Activated naive CD4-positive, alpha-beta T cell treated with Interleukin-2 at 50 U/mL for 16 hours (primary cell): ENCODE measurements at places on chromosomes 16 and 17.

DNA sequence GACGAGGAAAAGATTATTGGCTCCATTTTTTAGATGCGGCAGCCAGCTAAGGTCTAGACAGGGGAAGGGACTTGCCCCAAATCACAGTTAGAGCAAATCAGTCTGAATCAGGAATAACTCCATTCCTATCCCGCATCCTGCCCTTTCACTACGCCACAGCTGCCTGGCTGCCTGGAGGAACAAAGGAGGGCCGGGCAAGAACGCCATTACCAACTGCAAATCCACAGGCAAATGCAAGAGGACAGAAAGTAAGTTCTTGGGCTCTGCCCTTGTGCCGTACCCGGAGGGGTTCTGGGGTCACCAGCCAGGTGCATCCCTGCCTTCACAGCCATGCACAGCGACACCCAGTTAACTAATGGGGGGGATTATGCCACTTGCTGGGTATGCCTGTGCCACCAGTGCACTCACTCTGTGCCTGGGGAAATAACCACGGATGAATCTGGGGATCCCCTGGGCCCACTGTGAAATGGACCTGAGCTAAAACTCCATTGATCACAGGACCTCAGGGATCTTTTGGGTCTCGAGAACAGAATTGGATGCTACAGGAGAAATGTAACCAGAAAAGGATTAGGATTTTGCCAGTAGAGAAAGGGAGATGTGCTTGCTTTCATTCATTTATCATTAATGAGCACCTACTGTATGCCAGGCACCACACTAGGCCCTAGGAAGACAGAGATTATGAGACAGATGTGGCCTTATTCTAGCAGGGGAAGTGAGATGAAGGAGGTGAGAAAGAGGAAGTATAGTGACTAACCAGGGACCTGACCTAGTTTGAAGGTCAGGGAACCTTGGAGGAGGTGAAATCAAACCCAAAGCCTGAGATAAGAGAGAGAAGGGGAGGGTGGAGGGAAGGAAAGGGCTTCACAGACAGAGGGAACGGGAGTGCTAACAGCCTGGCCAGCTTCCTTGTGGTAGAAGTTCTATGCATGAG, 17.7 kb downstream of the BCL7C start:
- DNase-seq, result peak; percentile 20

- no peak for DNase-seq
Observed at GRCh38 chr16:60810250-60810649, 1226.0 kb downstream of the CDH8 start.

- DNase-seq, result no peak
Observed at GRCh38 chr16:47643323-47644000, 182.3 kb downstream of the PHKB start.

- no peak for DNase-seq
Observed at GRCh38 chr17:38663964-38664644, 10.7 kb downstream of the EPOP start.

GRCh38 chr17:31788956-31789355, 70.1 kb downstream of the COPRS start:
- no peak for DNase-seq

DNA sequence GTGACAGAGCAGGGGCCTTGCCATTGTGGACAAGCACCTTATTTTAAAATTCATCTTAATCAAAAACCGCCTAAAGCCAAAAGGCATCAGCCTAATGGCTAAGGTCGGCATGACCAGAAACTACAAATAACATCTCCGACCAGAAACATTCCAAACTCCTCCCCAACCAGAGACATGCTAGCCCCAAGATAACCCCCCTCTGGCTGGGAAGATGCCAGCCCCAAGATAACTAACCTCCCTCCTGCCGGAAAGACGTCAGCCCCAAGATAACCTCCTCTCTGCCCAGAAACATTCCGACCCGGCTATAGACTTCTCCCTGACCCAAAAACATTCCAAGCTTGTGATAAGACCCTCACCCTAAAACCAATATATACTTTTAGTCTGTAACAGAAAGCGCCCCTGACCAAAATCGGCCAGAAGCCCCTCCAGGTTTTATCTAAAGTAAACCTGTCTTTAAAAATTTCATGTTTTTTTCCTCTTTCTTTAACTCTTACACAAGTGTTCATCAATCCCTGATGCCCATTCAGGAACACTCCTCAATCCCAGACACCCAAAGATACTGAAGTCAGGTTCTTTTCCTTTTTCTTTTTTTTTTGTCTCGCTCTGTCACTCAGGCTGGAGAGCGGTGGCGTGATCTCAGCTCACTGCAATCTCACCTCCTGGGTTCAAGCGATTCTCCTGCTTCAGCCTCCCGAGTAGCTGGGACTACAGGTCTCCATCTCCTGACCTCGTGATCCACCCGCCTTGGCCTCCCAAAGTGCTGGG, 32.7 kb downstream of the TLE7 start:
- no peak for DNase-seq

DNA sequence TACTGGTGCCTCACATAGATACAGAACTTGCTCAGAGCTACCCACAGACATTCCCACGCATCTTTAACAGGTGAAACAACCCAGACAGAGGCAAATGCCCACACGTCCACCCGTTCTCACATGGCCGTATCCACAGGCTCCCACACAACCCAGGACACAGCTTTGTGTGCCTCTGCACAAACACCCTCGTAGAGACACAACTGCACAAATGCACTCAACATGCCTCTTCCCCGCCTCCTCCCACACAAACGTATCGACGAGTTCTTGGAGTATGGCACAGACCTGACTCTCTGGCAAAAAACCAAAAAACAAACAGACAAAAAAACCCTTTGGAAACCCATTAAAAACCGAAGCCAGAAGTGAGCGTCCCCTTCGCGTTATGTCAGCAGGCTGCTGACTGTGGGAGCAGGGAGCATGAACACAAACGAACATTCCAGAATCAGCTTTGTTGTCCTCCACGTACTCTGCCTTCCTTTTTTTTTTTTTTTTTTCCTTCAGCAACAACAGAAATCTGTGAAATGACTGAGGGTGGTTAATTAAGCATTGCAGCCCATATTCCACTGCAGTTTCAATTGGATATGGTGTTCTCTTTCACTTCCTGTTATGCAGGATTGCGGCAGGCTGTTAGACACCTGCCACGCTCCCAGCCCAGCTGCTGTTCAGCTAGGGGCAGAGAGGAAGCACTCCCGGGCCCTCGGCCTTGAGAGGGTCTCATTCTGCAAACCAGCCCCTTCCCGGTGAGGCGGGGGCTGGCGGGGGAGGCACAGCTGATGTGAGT, 313.7 kb downstream of the MAF start:
- peak; percentile 44 for DNase-seq

GRCh38 chr16:84648595-84649510, 542 bp downstream of the KLHL36 start:
- peak; percentile 55 for DNase-seq

- DNase-seq, result no peak
Observed at GRCh38 chr17:78185981-78186691, 716 bp downstream of the TK1 start.

DNA sequence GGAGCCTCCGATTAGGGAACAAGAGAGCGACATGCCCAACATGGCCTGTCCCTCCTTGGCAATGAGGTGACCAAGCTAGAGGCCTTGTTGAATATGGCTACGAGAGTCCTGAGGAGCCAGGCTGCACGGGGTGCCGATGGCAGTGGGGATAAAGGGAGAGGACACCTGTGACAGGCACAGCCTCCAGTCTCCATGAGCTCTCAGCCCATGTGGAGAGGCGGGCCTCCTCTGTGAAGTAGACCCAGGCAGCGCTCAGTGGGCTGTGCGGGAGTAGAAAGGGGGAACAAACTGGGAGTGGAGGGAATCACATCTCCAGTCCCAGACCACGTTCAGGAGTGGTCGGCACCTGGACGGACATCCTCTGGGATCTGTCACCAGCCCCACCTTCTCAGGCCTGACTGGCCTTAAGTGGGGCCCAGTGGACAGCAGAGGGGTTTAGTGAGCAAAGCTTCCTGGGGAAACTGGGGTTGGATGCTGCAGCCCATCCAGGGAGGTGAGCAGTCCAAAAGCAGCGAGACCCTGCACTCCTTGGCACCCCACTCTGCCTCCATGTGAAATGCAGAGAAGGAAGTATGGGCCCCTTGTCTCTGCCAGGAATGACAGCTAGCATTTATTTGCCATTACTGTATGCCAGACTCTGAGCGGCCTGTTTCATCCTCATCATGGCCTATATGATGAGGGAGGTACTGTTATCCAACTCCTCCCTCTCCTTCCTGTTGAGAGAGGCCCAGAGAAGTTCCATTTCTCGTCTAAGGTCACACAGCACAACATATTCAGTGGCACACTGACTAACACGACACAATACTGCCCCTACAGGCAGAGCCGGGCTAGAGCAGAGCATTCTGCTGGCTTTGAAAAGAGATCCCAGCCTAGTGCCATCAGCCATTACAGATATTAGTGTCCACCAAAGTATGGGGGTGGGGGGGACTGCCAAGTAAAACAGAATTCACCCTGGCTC, 4.5 kb upstream of the TMEM92 start:
- DNase-seq, result peak; percentile 69

DNA sequence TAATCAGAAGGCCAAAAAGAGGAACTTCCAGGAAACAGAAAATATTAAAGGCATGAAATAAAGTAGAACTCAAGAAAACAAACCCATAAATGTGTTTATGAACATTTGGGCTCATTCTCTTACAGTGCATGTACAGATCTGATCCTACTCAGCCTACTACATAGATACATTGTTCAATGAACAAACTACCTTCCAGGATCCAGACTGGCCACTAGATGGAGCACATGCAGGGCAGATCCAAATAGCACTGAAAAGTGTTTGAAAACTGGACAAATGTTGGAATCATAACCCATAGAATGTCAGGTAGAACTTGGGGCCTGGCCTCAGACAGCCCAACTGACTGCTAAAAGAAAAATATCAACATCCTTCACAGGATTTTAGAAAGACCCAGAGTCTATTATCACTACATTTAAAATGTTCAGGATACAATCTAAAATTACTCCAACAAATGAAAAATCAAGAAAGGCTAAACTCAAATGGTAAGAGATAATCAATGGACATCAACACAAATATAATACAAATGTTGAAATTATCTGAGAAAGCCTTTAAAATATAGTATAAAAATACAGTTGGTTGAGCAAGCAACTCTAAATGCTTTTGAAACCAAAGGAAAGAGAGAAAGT, 122.4 kb upstream of the NUDT7 start:
- no peak for DNase-seq

DNA sequence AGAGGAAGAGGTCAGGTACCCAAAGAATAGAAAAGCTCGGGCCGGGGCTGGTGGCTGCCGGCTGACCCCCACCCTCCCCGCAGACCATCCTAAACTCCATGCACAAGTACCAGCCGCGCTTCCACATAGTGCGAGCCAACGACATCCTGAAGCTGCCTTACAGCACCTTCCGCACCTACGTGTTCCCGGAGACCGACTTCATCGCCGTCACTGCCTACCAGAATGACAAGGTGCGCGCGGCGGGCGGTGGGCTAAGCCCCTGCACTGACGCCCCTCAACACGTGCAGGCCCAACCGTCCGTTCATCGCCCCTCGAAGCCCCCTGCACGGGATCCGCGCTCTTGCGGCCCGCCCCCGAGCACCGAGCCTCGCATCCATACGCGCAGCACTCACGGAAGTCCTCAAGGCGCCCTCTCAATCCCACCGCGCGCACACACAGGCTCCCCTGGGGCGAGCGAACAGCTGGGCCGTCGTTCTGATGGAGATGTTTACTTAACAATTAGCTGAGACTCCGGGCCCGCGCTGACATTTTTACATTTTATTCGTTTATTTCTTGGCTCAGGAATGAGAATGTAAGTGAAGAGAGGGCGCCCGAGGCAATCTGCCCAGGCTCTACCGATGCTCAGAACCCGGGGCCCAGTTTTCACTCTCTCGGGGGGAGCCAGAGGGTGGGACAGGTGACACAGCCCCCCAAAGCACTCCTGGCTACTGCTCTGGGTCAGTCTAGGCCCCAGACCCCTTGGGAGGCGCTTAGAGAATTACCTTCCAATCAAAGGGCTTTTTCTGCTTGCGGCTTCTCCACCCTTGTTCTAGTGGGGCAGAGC, 3.5 kb downstream of the TBX2 start:
- DNase-seq, result no peak

DNA sequence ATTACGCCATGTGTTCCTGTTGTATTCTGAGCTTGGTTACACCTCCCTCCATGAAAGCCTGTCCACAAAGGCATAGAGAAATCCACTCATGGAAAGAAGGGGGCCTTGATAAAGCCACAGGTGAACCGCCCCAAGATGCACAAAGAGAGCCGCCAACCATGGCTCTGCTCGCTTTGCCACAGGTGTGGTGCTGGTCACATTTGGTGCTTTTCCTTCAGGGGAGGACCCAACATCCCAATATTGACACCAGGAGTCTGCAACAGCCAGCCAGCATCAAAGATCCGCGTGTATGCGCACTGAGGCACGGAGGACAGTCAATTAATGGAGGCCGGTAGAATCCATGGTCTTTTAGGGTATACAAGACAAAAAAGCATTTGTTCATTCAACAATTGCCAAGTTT, 7.3 kb downstream of the ABCA3 start:
- DNase-seq, result no peak

DNA sequence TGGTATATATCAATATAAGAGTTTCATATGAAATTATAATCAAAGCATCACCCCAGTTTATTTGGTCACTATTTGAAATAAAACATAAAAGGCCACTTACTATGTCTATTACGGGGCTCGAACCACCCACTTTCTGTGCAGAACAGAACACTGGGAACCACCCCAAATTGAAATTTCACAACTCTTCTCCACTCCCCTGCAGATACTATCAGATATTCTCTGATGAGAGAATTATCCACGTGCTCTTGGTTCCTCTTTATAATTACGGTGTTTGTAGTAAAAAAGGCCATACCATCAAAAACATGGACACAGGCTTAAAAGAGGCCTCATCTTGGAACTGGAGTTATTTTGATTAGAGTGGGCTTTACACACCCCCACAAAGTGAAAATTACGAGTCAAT, 82.8 kb downstream of the WDR59 start:
- no peak for DNase-seq

- no peak for DNase-seq
Observed at GRCh38 chr16:72357910-72358309, 186.0 kb upstream of the PMFBP1 start.

DNA sequence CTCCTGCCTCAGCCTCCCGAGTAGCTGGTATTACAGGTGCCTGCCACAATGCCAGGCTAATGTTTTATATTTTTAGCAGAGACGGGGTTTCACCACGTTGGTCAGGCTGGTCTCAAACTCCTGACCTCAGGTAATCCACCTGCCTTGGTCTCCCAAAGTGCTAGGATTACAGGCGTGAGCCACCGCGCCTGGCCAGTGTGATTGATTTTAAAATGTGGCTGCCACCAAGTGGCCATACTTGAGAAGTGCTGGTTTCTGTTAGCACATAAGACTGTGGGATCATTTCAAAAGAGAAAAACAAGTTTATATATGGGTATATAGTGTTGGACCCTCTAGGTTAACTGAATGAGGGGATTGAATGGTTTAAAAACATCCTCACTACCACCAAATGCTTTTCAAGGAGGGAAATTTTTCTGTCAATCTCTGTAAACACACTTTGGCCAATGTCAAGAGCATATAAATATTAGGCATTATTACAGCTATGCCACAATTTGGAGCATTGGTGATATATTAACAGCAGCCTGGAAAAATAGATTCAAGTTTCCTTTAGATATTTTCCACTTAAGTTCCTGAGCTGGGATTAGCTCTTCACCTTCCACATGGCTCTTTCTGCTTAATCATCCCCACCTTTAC, 13.5 kb upstream of the DHRS13 start:
- DNase-seq, result peak; percentile 51
